Right renal pelvis (tissue), 4 donors: ENCODE measurements at places on chromosomes 4 and X. TPM values are rescaled to one million over a fixed set of nuclear protein-coding genes. Genes with fewer than 3 reads are reported as not detected.
A peak's percentile ranks its signal among the peaks of the same experiment; 100 is the strongest.

DNA sequence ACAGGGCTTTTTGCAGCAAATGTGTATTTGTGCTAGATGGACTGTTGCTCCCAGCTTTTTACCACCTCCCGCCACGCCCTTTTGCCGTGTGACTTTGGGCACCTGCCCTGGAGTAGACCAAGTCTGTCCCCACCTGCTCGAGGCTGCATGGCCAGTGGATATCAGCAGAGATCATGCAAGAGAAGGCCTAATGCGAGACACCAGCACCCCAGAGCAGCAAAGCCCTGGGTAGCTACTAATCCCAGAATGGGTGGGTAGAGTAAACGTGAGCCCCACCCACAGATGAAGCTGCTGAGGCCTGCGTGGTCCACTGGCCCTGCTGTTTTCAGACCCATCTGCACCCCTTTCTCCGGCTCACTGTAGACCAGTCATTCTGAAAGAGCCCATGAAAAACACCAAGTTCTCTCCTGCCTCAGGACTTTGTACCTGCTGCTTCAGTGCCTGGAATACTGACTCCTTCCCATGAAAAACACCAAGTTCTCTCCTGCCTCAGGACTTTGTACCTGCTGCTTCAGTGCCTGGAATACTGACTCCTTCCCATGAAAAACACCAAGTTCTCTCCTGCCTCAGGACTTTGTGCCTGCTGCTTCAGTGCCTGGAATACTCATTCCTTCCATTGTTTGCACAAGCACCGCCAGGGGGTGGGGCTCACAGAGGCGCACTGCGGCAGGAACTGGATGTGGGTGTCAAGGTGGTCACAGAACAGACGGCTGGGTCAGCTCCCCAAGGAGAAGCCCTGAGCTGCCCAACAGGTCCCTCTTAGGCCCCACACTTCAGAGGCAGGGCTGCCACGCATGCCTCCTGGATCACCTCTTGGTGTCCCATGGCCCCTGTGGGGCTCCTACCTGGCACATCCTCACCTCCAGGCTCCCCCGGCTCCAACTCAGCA lies 5.1 kb upstream of the TNIP2 start:
- DNase-seq: no peak

DNA sequence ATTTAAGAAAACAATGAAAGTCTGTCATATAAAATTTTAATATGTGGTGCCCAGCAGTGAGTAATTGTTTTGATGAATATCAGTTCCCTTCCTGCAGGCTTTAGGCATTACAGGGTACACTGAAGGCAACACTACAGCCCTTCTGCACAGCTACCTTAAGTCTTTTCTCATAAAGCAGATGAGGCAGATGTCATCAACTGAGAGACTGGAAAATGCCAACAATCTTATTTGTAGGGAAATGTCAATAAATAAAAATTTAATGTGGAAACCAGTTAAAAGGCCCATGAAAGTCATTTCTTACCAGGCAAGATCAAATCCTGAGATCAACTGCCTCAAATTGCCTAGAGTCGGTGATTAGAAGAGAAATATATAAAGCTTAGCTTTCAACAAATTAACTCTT lies 193.4 kb upstream of the NWD2 start:
- no peak for DNase-seq

DNA sequence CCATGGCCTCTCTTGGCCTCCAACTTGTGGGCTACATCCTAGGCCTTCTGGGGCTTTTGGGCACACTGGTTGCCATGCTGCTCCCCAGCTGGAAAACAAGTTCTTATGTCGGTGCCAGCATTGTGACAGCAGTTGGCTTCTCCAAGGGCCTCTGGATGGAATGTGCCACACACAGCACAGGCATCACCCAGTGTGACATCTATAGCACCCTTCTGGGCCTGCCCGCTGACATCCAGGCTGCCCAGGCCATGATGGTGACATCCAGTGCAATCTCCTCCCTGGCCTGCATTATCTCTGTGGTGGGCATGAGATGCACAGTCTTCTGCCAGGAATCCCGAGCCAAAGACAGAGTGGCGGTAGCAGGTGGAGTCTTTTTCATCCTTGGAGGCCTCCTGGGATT lies 8.0 kb downstream of the CLDN2 start:
- no peak for DNase-seq

- peak; percentile 24 for DNase-seq
These were observed 36.0 kb upstream of the TTC29 start for GRCh38 chr4:146981651-146982050.

IL2RG gene
- polyA plus RNA-seq: 1.0 TPM

TSPAN6 gene
- 161 TPM for polyA plus RNA-seq

DNA sequence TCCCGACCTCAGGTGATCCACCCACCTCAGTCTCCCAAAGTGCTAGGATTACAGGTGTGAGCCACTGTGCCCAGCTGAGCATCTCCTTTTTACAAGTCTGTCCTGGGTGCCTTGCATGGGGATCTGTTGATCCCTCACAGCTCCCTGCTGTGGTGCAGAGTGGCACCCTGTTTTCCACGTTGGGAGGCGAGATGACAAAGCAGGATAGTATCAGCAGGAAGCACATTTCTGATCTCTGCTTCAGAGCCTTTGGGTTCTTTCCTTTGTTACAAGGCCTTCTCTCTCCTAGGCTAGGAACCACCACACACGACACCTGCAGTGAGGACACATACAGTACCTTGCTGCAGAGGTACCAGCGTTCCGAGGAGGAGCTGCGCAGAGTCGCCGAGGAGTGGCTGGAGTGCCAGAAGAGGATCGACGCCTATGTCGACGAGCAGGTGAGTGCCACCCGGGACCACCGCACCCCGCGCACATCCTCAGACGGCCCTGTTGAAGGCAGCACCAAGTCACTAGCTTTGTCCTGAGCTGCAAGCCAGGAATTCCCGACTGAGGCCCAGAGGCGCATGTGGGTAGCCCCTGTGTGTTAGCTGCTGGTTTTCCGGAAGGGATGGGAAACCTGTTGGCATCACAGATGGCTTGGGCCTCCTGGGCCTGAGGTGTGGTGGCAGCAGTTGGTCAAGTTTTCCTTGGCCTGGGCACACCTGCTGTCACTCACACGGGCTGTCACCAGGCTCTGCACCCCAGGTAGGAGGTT lies 109.6 kb downstream of the TNIP2 start:
- DNase-seq: no peak

GRCh38 chrX:88612870-88613329 lies 134.1 kb upstream of the CPXCR1 start:
- no peak for DNase-seq

GRCh38 chrX:77453190-77453589 lies 6.0 kb downstream of the FGF16 start:
- DNase-seq: no peak

DNA sequence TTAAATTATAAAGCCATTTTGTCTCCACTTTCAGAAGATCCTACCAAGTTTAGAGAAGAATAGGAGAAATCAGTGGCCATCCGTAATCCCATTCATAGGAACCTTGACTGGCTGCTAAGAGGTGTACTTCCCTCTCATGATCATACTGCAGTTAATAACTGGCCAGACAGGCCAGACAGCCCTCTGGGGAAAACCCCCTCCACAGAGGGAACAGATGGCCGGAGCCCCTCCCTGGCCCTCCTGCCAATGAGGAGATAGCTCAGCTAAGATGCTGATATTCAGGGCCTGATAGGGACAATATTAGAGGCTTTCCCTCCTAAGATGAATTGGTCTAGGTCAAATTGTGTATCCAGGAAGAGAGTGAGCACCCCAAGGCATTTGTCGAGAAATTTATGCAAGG lies 200.0 kb upstream of the MAOA start:
- DNase-seq: no peak

DNA sequence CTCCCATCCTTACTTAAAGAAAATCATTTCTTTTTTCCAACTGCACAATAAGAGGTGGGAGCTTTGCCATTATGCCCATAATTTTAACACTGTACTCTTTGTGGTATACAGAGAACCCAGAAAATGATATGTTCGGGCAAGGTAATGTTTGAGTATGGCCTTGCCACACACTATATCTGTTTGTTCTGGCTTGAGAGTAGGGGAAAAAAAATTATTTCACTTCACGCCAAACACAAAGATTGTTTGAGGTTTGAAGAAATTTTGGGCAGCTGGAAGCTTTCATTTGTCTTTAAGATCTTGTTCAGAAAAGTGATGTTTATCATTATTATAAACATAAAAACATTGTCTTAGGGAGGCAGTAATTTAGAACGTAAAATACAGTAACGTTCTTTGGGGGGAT lies 115.4 kb upstream of the NAP1L5 start:
- no peak for DNase-seq

DNA sequence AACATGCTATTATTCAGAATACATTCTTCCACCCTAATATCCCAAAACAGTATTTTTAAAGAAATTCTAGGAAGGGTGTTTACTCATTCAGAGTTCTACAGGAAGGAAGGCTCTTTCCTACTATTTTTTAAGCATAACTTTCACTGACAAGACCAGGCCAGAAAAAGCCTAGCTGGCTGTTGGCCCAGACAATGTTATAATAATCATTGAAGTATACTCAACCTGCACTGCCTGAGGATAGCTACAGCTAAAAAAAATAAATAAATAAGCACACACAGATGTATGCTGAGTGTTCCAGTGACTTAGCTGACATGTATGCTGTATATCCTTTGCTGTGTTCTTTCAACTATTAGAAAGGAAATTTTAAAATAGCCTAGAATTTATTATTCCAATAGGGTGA lies 145.8 kb upstream of the SPRY1 start:
- DNase-seq: no peak

DNAAF6 gene
- not detected for polyA plus RNA-seq

DNA sequence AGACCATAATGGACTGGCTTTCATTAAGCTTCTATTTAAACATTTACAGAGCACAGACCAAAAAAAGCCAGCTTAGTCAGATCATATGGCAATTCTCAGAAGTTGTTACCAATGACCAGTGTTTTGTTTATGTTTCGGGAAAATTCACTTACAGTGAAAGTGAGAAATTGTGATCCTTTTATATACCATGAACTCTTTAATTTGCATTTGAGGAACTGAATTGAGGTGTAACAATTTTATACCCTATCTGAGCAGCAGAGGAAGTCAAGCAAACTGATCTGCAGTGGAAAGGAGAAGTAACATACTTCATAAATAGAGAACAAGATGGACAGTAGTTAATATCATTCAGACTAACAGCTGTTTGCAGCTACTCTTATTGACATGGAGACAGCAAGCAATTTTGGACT lies 97.1 kb downstream of the TMA16 start:
- no peak for DNase-seq

DNA sequence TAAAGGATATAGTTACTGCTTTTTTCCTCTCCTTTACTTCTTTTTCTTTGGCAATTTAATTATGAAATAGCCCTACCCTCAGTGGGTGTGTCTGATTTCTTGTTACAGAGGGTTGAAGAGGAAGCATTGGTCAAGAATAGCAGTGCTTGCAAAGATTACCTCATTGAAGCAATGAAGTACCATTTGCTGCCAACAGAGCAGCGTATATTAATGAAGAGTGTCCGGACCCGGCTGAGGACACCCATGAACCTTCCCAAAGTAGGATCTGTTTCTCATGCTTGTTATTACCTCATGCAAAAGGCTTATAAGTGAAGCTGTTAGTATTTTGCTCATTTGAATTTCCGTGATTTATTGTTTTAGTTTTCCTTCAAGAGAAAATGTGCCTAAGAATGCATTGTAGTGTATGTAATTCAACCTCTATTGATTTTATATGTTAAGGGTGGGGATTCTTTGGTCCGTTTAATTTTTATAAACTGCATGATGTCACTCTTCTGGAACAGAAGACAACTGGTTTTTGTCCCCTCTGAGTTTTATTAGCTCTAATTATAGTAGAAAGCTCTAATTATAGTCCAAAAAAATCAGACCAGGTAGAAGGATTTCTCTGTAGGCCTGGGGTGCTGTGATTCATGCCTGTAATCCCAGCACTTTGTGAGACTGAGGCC lies 27.9 kb upstream of the MSMO1 start:
- no peak for DNase-seq

DNA sequence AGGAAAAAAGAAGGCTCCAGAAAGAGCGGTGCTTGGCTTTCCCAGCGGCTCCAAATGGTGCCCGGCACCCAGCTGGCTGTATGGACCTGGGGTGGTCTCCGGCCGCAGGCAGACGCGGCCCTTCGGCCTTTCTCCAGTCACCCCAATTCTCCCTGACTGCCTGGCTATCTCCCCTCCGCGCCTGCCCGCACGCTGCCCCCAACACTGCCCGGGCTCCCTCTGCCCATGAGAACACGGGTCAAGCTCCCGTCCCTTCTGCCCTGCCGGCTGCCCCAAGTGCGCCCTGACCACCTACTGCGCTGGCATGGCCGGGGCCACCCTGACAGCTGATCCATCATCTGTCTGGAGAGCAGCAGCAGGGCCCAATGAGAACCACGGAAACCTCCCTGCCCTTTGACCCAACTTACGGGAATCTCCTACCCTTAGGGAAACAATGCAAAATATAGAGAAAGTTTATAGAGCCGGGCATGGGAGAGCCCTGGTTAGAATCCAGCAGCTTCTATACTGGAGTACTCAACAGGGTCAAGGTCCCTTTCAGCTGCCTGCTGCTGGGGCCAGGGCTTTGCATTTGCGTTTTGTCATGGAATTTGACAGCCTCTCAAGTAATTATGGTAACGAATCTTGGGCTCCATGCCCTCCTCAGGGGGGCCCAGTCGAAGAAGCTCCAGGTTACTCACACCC lies 1.2 kb upstream of the FAM3A start:
- no peak for DNase-seq

GRCh38 chr4:12211636-12212035 lies 782.9 kb upstream of the HS3ST1 start:
- no peak for DNase-seq

DNA sequence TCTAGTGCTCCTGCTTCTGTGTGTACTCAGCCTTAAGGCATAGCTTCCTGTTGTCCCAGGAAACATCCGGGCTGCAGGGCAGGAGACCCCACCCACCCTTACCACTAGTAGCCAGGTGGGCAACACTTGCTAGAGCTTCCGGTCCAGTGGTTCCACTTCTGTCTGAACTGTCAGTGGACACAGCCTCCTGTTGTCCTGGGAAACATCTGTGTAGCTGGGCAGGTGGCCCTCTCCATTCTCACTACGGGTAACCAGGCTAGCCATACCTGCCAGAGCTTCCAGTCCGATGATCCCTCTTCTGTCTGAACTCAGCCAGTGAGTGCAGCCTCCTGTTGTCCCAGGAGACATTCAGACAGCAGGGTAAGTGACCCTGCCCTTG lies 372.2 kb downstream of the INPP4B start:
- no peak for DNase-seq

GRCh38 chrX:55908661-55909212 lies 191.2 kb downstream of the RRAGB start:
- DNase-seq: peak; percentile 12

DNA sequence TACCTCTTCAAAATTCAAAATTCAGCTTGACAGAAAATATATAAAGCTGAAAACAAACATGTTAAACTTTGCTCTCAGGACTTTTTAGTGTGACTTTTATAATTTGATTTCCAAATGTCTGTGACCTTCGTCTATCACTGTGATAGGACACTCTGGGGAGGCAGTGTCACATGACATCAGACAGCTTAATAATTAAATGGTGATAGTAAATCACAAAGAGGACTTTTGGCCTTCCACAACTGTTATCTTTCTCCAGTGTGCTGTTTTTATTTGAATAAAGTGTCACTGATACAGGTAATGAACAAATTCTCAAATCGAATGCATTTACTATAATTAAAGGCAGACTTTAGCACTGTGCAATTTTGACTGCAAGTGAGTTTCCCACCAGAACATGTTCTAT lies 83.1 kb downstream of the MID1 start:
- DNase-seq: no peak
